ENCODE measurements at places on chromosomes 5 and 9. TPM values are rescaled to one million over a fixed set of nuclear protein-coding genes. Genes with fewer than 3 reads are reported as not detected.

Gene TAF11L10
- not detected for total RNA-seq

Gene PTPN3
- total RNA-seq: 7.8 TPM

DNA sequence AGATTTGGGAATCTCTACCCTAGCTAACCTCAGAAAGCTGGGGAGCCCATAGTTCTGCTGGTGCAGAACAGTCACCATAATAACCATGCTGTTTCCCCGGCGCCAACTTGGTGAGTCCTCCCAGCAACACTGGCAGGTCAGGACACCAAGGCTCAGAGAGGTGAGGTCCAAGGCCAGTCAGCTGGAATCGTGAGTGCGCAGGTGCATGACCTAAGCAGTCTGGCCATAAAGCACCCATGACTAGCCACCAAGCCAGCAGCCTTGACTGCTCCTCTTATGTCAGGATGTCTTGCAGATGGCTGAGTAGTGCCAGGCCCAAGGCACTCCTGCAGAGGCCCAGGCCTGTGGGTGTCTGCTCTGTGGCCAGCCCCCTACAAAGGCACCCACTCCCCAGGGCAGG, 2.6 kb downstream of the RNF44 start:
- DNase-seq: no peak

GRCh38 chr5:57538341-57538955, 55.8 kb upstream of the ACTBL2 start:
- DNase-seq: peak; percentile 81

- DNase-seq: no peak
These were observed 187.5 kb upstream of the HMHB1 start for GRCh38 chr5:143624465-143624864.

DNA sequence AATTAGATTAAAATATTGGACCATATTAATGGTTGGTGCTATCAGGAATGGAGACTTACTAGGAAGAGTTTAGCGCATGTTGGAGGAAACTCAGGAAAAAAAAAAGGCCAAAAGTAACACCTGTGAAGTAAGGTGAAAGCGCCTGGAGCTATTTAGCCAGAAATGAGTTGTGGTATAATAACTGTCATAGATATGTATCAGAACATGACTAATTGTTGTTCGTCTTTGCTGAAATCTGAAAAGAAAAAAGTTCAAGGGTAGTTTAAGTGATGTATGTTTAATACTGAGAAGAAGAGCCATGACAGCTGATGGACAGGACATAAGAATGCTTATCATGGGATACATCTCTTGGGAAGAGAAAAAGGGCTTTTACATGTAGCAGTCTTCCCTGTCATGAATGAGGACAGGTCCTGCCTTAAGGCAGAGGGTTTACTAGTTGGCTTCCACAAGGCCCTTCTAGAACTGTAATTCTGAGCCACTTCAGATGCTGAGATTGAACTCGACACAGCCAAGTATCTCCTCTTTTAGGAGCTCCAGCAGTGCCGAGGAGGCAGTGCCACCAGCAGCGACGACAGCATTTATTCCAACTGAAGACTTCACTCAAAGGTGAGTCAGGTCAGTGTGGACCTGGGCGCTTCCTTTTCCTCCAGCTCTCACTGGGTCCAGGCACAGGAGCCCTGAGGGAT, 940 bp upstream of the CAMK4 start:
- peak; percentile 22 for DNase-seq

Gene BASP1
- total RNA-seq: 72.9 TPM

DNA sequence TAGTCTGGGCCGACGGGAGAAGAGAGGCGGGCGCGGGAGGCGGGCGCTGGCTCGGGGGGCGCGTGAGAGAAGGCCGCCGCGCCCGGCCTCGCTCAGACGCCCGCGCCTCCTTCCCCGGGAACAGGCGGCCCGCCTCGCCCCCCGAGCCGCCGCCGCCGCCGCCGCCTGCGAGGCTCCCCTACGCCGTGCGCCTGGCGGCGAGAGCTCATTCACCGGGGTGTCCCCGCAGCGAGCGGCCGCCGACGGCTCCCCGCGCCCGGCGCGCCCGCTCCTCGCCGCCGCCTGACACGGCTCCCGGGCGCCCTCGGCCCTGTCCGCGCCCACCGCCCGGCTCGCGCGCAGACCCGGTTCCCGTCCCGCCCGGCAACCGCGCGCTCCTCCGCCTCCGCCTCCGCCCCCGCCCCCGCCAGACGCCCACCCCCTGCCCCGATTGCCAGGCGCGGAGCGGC, at the start of gene GNAQ:
Gene GNAQ, minus strand, starts transcription at position 368 of the 449 bp plus-strand sequence. CDS start 576 bp downstream, outside the sequence.
- no peak for DNase-seq

DNA sequence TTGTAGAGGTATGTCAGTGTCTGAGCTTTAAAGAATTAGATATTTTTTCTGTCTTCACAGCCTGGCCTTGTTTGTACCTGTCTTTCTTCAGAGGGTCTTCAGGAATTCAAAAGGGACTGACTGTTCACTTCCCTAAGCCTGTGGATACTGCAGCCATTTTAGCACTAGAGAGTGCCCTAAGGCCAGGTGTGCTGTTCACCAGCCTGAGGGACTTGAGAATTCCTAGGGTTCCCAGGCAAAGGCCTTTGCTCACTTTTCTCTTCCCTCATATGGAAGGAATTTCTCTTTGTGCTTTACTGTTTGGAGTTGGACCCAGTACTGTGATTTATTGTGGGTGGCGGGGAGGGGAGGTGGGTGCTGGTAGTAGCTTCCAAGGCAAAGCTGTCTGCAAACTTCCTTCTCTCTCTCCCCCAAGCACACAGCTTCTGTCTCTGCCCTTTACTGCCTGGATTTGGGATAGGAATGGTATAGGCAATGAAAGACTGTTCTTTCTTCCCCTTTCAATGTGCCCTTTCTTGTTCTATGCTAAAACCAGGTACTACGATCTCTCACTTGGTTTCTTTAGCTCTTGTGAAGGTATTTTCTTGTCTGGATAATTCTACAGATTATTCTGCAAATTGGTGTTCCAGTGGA, 9.7 kb upstream of the LRRC70 start:
- DNase-seq: no peak

- peak; percentile 90 for DNase-seq
These were observed 138.5 kb upstream of the S1PR3 start for GRCh38 chr9:88852794-88853193.

Gene NR6A1
- total RNA-seq: 1.2 TPM

Gene ZBED3
- total RNA-seq: 0.89 TPM

DNA sequence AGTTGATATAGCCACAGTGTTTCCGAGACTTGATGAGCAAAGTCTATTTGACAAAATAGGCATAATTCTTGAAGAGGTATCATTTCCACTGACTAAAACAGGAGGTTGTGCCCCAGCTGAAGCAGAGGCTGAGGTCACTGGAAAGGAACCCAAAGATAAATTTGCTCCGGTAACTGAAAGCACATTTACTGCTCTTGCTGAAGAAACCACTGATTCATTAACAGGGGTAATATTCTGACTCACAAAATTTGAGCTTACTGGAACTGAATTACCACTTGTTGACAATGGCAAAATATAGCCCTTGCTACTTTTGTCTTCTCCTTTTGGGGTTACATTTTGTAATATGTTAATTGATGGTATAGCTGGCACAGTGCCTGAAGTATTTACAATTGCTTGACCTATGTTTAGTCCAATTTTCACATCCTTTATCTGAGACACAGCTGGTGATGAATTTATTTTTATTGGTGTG, 30.2 kb downstream of the MLANA start:
- no peak for DNase-seq

DNA sequence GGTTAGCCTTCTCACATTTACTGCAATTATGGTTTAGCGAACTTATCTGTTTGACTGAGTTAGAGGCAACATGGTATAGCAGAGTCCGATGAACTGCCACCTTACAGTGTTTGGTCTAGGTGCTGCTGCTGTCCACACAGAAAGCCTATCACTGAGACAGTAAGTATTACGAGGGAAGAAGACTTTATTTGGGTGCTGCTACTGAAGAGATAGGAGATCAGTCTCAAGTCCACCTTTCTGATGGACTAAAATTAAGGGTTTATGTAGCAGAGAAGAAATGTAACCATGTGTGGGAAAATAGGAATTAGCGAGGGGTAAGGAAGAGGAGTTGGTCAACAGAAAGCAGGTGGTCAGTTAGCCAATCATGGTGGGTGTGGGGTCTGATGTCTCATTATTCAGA, 109.7 kb downstream of the ZSWIM6 start:
- no peak for DNase-seq

Gene CMBL
- 9.3 TPM for total RNA-seq

DNA sequence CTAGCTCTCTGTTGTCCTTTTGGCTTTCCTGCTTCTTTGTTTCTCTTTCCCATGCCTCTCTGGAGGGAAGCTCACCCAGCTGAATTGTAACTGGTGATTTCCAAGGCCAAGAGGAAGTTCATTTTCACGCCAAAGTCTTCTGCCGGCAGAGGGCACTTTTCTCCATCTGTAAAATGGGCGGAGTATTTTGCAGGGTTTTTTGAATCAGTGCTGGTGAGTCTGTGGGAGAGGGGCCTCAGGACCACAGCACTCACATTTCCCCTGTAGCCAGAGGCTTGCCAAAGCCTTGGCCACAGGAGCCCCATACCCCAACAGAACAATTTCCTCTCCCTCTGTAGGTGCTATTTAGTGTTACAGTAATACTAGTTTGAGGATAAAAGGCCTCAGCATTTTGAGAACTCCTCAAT, 42.3 kb upstream of the MATR3 start:
- DNase-seq: no peak

- no peak for DNase-seq
These were observed 10.2 kb downstream of the ABL1 start for GRCh38 chr9:130845254-130845653.

GRCh38 chr5:89613222-89613956, 730.4 kb upstream of the MEF2C start:
- peak; percentile 74 for DNase-seq

Gene FOXD4L5
- total RNA-seq: not detected

DNA sequence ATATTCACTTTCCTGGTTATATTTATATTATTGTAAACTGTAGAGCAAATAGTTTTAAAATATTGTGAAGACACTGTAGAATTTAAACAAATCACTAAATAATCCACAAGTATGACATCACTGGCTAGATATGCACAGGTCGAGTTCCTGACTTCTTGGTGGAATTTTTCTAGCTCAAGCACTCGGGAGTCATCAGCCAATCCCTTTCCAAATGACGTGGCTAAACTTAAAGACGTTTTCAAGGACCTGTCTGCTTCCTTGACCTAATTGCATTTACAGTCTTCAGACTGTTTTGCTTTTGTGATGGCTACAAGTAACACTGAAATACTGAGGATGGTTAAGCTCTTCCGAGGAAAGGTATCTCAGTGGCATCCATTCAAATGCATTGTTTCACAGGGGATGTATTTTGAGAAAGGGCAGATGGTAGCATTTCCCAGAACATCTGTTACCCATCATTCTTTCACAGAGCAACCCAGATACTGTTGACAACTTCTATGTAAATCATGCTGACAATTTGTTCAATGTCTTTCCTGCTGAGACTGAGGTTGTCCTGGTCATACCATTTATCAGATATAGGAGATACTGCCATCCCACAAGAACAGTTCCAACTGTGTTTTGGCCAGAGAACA, 262.8 kb downstream of the CDH10 start:
- DNase-seq: peak; percentile 17

- no peak for DNase-seq
These were observed 18.0 kb downstream of the ITGA2 start for GRCh38 chr5:53006911-53007890.

Gene CDH12
- total RNA-seq: 2.2 TPM

Gene PCDHGA7
- 0.69 TPM for total RNA-seq

Gene PROB1
- total RNA-seq: 0.17 TPM

- no peak for DNase-seq
These were observed 2.1 kb downstream of the RGS3 start for GRCh38 chr9:113465599-113466140.

Gene SARDH
- 30.5 TPM for total RNA-seq

DNA sequence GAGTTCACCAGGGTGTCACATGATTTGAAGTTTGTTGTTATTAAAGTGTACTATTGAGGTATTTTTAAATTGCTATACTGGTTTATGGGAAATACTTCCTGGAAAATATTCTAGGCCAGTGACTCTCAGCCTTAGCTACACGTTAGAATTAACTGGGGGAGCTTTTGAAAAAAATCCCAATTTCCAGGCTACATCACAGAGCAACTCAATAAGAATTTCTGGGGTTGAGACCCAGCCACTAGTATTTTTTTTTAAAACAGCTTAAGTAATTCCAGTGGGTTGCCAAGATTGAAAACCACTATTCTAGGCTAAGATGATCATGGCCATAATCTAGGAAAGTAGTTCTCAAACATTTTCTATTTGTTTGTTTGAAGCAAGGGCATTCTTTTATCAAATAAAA, 142.9 kb upstream of the GRIA1 start:
- no peak for DNase-seq
